Cortex of kidney (tissue), 1 donor: ENCODE measurements at places on chromosomes 5 and 9.

DNA sequence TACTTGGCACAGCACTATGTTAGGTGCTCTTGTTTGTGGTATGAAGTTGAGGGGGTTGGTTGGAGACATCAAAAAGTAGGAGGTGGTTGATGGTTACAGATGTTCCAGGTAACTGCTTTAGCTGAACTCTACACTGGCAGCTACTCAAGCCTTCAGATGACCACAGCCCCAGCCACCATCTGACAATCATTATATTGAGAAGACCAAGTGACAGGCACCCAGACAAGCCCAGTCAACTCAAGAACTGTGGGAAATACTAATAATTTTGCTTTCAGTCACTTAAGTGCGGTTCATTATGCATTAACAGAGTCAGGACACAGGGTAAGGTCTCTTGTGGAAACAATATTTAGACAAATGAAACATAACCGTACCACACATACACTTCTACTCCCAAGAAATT, 38.9 kb upstream of the SLIT3 start:
- no peak for DNase-seq

DNA sequence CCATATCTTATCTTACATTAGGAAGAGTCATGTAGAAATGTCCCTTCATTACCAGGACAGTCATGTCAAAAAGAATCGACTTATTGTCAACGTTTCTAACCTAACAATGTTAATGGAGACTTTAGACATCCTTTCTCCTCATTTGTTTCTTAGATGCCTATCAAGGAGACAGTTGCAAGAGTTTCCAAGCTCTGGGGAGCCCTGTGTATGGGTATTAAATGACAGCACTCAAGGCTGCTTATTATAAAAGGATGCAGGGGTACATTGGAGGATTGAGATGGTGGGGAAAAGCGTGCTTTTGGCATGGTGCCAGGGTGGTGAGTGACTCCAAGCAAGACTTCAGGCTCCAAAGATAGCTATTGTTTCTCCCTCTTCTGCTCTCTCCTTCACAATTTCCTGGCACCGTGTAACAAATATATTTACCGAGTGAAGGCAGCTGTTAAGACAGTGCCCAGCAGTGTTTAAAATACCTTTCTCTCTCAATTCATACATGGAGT, 461.3 kb upstream of the CLINT1 start:
- no peak for DNase-seq

DNA sequence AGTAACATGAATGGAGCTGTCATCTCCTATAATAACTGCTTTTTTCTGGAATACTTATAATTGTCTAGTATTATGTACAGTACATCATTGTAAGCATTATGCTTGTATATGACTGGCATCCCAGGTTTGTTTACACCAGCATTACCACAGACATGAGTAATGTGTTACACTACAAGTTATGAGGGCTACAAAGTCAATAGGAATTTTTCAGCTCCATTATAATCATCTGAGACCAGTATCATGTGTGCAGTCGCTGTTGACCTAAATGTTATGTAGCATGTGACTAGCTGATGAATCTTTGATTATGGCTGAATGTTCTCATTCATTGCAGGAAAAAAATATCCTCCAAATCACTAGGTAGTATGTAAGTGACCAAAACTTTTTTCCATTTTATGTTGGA, 2.2 kb downstream of the ZCCHC9 start:
- no peak for DNase-seq

- DNase-seq, result no peak
Measured at GRCh38 chr9:103867886-103868285, 226.2 kb upstream of the SMC2 start.

DNA sequence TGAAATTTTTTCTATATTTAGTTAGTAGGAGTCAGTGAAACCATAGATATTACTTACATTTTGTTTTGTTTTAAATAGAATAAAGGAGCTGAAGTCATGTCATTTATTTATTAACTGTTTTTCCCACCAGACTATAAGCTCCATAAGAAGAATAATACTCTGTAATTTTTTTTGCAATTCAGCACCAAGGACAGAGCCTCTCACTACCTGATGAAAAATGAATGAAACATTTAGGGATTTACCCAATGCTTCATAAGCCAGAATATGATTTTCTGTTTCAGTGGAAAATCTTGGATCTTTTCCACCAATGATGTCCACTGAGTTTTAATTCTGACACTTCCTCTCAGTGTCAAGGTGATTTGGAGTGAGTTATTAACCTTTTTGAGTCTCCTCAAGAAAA, 624.9 kb upstream of the GRAMD2B start:
- DNase-seq, result no peak

GRCh38 chr5:136198453-136198852, 5.5 kb upstream of the SMIM32 start:
- no peak for DNase-seq

DNA sequence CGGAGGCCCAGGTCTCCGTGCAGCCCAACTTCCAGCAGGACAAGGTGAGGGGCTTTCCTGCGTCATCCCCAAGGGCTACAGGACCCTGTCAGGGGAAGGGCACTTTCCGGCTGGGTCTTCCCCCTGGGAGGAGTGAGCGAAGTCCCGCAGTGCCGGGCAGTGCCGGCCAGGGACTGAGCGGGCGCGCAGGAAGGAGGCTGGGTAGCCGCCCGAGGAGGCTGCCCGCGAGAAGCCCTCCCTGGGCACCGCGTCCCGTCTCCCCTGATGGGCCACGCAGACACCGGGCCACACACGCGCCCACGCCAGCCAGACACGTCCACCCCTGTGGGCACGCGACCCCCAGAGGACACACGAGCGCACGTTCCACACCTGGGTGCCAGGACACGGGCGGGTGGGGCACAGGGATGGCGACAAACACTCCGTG, 357 bp downstream of the PTGDS start:
- no peak for DNase-seq

- DNase-seq, result no peak
Measured at GRCh38 chr9:14221558-14221957, 92.4 kb downstream of the NFIB start.

GRCh38 chr9:87671925-87672324, 54.0 kb upstream of the CTSL start:
- no peak for DNase-seq

DNA sequence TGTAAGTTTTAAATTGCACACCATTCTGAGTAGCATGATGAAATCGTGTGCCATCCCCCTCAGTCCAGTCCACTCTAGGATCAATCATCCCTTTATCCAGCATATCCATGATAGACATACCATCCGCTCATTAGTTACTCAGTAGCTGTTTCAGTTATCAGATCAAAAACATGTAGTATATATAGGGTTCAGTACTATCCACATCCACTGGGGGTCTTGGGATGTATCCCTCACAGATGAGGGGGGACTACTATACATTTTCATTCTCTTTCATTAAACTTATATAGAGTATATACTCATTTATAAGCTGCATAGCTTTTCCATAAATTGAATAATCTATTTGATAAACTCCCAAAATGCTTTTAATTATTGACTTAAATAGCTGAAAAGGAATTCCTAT, 67.6 kb downstream of the MEIKIN start:
- DNase-seq, result no peak

- DNase-seq, result no peak
Measured at GRCh38 chr9:133269537-133270362, 5.3 kb downstream of the ABO start.

DNA sequence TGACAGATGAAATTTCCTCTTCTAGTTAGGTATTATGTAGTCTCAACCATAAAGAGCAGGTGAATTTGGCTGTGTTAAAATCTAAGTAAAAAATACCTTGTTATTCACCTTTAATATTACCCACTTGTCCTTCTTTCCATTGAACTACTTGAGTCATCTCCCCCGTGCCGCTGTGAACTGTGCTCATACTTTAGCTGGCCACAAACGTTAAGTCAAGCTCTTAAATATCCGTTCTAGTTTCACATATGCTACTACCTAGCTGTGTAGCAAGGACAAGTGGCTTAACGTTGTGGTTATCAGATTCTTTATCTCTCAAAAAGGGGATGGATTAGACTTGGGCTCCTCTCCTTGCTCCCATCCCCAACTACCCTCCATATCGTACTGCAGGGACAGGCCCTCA, 110.4 kb downstream of the EFNA5 start:
- DNase-seq, result no peak

GRCh38 chr5:32642276-32643002, 57.1 kb downstream of the SUB1 start:
- no peak for DNase-seq

- no peak for DNase-seq
Measured at GRCh38 chr9:91421971-91422757, 1.5 kb downstream of the NFIL3 start.

DNA sequence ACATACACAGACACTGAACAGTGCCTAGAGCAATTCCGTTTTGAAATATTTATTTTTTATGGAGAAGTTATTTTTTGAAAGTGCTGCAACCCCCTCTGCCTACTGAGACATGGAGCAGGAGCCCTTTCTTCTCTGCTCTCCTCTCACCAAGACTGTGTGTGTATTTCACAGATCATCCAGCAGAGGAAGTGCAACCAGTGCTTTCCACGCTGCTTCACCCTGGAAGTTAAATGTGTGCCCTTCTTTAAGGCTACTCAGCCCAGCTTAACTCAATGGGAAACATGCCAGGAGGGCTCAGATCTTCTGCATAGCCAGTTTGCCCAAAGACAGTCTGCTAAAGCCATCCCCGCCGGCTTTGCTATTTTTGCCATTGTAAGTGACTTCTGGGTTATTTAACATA, 606.3 kb downstream of the TLE1 start:
- DNase-seq, result no peak

DNA sequence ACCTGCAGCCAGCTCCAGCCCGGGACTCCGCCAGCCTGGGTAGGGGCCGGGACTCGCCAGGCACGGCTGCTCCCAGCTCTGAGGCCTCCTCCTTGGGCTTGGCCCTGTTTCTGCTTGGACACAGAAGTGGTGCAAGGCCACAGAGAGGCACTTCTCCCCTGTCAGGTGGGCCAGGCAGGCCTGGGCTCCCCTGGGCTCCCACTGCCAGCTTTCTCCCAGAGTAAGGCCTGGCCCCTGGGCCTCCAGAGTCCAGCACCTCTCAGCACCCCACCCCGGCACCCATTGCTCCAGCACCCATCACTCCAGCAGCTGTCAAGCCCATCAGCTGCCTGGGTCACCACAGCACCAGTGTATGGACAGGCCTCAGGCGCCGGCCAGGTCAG, 71.1 kb upstream of the LRRTM2 start:
- no peak for DNase-seq

- DNase-seq, result no peak
Measured at GRCh38 chr9:124450241-124450924, at the start of gene ADGRD2. Gene ADGRD2 (plus strand): TSS chr9:124450451. CDS start chr9:124451667, 1,216 bp downstream.

DNA sequence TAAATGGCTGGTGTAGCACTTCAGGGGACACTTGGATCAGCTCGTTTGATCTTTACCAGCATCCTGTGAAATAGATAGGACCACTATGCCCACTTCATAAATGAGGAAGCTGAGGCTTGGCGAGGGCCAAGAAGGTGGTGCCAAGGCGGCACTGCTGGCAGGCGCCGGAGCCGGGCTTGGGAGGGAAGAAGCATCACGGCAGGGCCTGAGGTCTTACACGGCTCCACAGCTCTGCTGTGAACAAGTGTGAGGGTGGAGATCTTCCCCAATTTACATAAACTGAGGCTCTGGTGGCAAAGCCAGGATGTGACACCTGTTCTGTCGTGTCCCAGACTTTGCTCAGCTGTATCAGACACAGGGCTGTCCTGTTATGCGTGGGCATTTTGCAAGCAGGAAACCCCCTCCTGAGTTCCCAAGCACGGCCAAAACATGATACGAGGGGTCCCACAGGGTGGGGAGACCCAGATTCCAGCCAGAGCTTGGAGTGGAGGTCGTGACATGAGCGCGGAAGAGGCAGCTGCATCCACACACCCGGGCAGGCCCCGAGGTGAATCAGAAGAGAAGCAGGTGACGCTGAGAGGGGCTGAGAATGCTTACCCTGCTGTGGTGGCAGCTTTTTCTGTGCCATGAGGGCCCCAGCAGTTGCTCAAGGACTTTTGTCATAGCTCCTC, 117.5 kb upstream of the BOD1 start:
- DNase-seq, result no peak

DNA sequence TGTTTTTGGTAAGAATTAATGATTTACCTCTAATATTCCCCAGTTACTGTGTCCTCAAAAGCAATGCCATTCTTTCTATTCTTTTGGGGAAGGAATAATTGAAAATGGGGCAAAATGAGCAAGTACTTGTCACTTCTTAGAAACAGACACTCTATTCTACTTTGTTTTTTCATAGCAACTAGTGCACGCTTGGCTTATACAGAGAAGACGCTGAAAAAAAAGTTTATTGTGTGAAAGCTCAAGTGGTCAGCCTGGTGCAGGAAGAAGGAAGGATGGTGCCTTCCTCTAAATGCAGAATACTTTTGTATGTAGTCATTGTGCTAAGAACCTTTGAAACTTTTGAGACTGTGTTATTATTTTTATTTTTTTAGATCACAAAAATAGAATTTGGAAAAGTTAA, 29.6 kb downstream of the ANKDD1B start:
- no peak for DNase-seq

DNA sequence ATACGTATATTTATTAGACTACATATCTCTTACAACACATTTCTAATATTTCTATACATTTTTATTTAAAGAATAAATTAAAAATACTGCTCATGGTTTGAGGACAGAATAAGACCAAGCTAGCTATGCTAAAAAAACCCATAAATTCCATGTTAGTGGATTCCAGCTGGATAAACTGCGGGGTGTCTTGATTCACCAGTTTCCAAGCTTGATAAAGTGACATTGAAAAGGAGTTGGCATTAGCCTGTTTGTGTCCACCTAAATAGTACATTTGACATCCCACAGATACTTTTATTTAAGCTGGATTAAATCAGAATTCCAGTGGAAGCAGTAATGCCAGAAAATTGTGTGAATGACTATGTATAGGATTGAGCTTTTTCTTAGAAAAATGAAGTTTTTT, 80.1 kb downstream of the GABRA6 start:
- no peak for DNase-seq

- DNase-seq, result no peak
Measured at GRCh38 chr5:149969181-149969930, 8.8 kb downstream of the SLC26A2 start.

DNA sequence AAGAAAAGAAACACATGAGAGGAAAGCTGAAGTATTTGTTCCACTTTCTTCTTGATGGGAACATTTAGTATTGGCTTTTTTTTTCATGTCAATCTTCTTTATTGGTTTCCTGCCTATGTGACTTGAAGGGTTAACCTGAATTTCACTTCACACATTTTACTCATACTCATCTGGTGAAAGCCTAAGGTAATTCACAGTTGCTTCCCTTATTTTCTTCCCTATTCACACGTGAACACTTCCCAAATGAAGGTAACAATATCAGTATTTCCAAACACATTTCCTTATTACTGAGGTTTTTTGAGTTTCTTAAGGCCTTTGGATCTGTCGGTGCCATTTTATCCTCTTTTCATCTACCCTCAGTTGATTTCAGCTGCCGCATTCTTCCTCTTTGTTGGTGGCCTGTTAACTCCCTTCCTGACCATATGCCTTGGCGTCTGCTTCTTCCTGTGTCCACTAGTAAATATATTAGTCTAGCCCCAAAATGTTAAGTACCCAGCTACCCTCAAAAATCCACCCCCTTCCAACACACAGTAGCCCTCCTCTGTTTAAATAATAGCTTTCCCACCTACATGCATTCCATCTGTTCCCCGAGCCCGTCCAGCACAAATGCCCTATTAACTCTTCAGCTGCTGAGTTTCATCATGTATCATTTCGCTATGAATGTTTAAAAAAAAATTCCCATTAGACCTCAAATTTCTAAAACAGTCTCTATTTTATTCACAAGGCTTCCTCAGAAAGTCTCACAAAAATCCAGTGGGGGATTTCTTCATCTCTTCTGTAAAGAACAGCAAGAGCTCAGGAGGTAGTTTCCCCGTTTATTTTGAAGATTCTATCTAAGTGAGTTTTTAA, 97.3 kb downstream of the USP20 start:
- no peak for DNase-seq

- DNase-seq, result no peak
Measured at GRCh38 chr5:138543730-138544104, 681 bp upstream of the ETF1 start.

- no peak for DNase-seq
Measured at GRCh38 chr9:73680831-73681230, 529.2 kb downstream of the ANXA1 start.
